ENCODE measurements at places on chromosomes 16 and 17. TPM values are rescaled to one million over a fixed set of nuclear protein-coding genes. Genes with fewer than 3 reads are reported as not detected.

PRR11 gene
- not detected for total RNA-seq

SMTNL2 gene
- total RNA-seq = not detected

MYH1 gene
- total RNA-seq = not detected

CNTD1 gene
- total RNA-seq = 0.69 TPM

PRAC2 gene
- total RNA-seq = not detected

GRCh38 chr17:13393841-13394710, 207.7 kb downstream of the HS3ST3A1 start:
- H3K4me3 ChIP-seq = no peak overlapping the region
- H3K27ac ChIP-seq = no peak overlapping the region
- H3K4me1 ChIP-seq = no peaks in the 10 kb centered on the region

- H3K27me3 ChIP-seq = no peaks in the 10 kb centered on the region
- H3K4me3 ChIP-seq = no peak overlapping the region
- no peaks in the 10 kb centered on the region for H3K36me3 ChIP-seq
- no peak for DNase-seq
Measured at GRCh38 chr16:74740795-74741304, 33.8 kb downstream of the FA2H start.

DNA sequence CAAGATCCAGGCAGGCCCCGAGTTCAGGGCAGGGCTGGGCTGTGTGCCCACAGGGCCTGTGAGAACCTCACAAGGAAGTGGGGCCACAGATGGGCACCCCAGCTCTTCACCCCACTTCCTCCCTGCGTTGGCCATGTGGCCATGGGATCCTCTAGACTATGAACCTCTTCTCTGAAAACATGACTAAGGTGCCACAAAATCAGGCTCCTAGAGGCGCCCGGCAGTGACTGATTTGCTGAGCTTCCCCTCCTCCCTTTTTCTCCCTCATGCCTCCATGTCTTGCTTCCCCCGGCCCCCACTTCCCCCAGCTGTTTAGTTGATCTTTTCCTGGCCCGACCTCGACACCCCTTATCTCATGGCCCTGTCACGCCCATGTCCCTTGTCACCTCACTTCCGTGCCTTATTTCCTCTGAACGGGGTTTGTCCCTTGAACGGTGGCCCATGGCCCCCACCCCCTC, 87.1 kb downstream of the KCNJ12 start:
- no peak overlapping the region for H3K27ac ChIP-seq
- no peak for DNase-seq
- no peaks in the 10 kb centered on the region for H3K4me1 ChIP-seq

GRCh38 chr16:89828199-89828869, at the start of gene SPIRE2:
SPIRE2 (plus strand) TSS chr16:89828475; CDS start chr16:89828551, 76 bp downstream.
- peak; percentile 56 for DNase-seq
- no peak within 1 kb of the TSS for H3K27ac ChIP-seq
- H3K36me3 ChIP-seq = no peaks in the 10 kb centered on the region
- H3K4me1 ChIP-seq = no peaks in the 10 kb centered on the region

- H3K36me3 ChIP-seq = no peaks in the 10 kb centered on the region
- H3K27ac ChIP-seq = no peak overlapping the region
- H3K4me1 ChIP-seq = no peaks in the 10 kb centered on the region
- no peak for DNase-seq
- H3K27me3 ChIP-seq = no peaks in the 10 kb centered on the region
Measured at GRCh38 chr17:45923511-45924268, 29.3 kb downstream of the MAPT start.

- no peak overlapping the region for H3K4me3 ChIP-seq
- H3K36me3 ChIP-seq = no peaks in the 10 kb centered on the region
- H3K27me3 ChIP-seq = no peaks in the 10 kb centered on the region
- no peaks in the 10 kb centered on the region for H3K4me1 ChIP-seq
Measured at GRCh38 chr16:87822108-87822970, 47.0 kb downstream of the SLC7A5 start.

- H3K4me1 ChIP-seq = peaks cover 10% of the 10 kb centered on the region
- H3K27ac ChIP-seq = no peak overlapping the region
- H3K36me3 ChIP-seq = no peaks in the 10 kb centered on the region
- peak overlapping the region; percentile 97 for H3K4me3 ChIP-seq
- DNase-seq = no peak
- no peaks in the 10 kb centered on the region for H3K27me3 ChIP-seq
Measured at GRCh38 chr16:71460941-71461340, 1.1 kb downstream of the ZNF23 start.

DNA sequence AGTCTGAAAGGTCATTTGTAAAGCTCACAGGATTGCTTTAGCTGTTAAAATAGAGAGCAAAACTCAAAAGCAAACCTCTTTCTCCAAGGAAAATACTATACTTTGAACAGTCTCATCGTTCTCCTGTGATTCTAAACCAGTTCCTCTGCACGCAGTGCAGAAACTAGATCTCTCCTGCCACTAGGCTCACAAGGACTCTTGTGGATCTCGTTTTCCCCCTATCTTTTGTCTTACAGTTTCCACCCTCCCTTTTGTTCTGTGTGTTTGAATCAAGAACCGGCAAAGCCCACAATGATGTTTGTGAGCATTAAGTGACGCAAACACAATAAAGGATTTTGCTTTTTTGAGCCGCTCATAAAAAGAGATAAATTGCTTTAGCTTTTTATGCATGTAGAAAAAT, 1103.5 kb upstream of the RBFOX1 start:
- no peaks in the 10 kb centered on the region for H3K27me3 ChIP-seq
- no peak overlapping the region for H3K27ac ChIP-seq
- H3K36me3 ChIP-seq = no peaks in the 10 kb centered on the region
- no peak overlapping the region for H3K4me3 ChIP-seq
- no peaks in the 10 kb centered on the region for H3K4me1 ChIP-seq

GRCh38 chr17:71613996-71614395, 506.8 kb upstream of the SOX9 start:
- H3K4me1 ChIP-seq = no peaks in the 10 kb centered on the region
- DNase-seq = no peak
- H3K4me3 ChIP-seq = no peak overlapping the region

DNA sequence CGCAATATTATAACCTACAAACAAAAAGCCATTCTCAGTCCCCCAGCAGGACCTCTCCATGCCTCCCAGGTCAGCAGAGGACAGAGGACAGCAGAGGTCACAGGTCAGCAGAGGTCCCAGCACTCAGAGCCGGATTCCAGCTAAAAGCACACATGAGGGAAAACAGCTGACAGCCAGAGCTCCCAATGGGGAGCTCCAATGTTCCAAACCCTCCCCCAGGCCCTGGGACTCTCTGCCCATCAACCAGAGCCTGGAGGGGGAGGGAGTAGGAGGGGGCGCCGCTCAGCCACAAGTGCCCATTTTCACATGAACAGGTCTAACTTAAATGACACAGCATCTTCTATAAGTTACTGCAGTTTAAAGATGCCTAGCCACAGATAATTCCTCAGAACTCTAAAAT, 77.5 kb downstream of the ANKRD11 start:
- no peak overlapping the region for H3K27ac ChIP-seq
- no peaks in the 10 kb centered on the region for H3K36me3 ChIP-seq
- DNase-seq = no peak

- no peak for DNase-seq
- no peak overlapping the region for H3K27ac ChIP-seq
Measured at GRCh38 chr17:27667656-27668487, 36.9 kb downstream of the LGALS9 start.

- DNase-seq = no peak
- H3K4me1 ChIP-seq = no peaks in the 10 kb centered on the region
- no peaks in the 10 kb centered on the region for H3K36me3 ChIP-seq
Measured at GRCh38 chr16:88653596-88654362, 2.9 kb upstream of the CYBA start.

- H3K4me3 ChIP-seq = no peak overlapping the region
- no peaks in the 10 kb centered on the region for H3K36me3 ChIP-seq
- H3K27me3 ChIP-seq = no peaks in the 10 kb centered on the region
- no peak overlapping the region for H3K27ac ChIP-seq
- no peak for DNase-seq
- H3K4me1 ChIP-seq = no peaks in the 10 kb centered on the region
Measured at GRCh38 chr16:86387468-86388440, 122.6 kb upstream of the FOXF1 start.

DNA sequence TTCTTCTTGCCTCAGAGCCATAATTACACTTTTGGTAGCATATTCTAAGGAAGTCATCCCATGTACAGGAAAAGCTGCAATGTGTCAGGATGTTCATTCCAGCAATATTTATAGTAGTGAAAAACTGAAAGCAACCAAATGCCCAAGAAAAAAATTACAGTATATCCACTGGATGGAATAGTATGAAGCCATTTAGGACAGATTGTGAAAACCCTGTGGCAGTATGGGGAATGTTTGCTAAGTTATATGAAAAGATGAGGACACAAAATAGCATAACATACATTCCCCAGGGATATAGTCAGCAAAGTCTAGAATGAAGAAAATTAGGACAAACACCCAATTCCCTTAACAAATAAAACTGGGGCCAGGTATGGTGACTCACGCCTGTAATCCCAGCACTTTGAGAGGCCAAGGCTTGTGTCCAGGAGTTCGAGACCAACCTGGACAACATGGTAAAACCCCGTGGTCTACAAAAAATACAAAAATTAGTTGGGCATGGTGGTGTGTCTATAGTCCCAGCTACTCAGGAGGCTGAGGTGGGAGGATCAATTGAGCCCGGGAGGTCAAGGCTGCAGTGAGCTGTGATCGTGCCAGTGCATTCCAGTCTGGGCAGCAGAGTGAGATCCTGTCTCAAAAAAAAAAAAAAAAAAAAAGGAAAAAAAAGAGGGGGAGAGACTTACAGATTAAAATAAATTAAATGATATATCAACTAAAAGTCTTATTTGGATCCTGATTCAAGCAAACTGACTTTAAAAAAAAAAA, 2.3 kb downstream of the LRRC3C start:
- H3K4me3 ChIP-seq = no peak overlapping the region
- DNase-seq = no peak
- H3K4me1 ChIP-seq = peaks cover 7% of the 10 kb centered on the region
- H3K27me3 ChIP-seq = no peaks in the 10 kb centered on the region

GRCh38 chr16:79573884-79574283, 26.7 kb downstream of the MAF start:
- no peaks in the 10 kb centered on the region for H3K27me3 ChIP-seq
- no peaks in the 10 kb centered on the region for H3K4me1 ChIP-seq
- no peak overlapping the region for H3K27ac ChIP-seq
- no peak overlapping the region for H3K4me3 ChIP-seq
- no peak for DNase-seq

GRCh38 chr17:81385320-81386111, 9.7 kb upstream of the BAHCC1 start:
- H3K27me3 ChIP-seq = no peaks in the 10 kb centered on the region
- H3K36me3 ChIP-seq = no peaks in the 10 kb centered on the region
- H3K4me1 ChIP-seq = peaks cover 21% of the 10 kb centered on the region
- DNase-seq = peak; percentile 72
- peak overlapping the region; percentile 90 for H3K27ac ChIP-seq
- no peak overlapping the region for H3K4me3 ChIP-seq

DNA sequence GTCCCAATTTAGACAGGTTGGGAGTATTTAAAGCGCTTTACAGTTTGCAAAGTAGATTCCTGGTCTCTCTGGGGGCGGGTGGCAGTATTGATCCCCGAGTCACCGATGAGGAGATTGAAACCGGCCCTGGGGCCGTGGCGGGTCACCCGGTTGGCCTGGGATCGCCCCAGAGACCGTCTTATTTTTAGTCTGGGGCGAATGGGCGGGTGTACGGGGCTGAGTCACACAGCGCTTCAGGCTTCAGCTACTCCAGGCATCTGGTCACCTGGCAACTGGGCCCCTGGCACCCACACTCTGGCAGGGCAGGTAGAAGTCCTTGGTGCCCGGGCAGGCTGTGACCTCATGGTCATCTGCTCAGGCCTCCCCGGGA, 669 bp downstream of the MIEF2 start:
- peak overlapping the region; percentile 93 for H3K27ac ChIP-seq
- peaks cover 35% of the 10 kb centered on the region for H3K4me1 ChIP-seq
- H3K27me3 ChIP-seq = no peaks in the 10 kb centered on the region
- H3K4me3 ChIP-seq = peak overlapping the region; percentile 73
- DNase-seq = peak; percentile 73

DNA sequence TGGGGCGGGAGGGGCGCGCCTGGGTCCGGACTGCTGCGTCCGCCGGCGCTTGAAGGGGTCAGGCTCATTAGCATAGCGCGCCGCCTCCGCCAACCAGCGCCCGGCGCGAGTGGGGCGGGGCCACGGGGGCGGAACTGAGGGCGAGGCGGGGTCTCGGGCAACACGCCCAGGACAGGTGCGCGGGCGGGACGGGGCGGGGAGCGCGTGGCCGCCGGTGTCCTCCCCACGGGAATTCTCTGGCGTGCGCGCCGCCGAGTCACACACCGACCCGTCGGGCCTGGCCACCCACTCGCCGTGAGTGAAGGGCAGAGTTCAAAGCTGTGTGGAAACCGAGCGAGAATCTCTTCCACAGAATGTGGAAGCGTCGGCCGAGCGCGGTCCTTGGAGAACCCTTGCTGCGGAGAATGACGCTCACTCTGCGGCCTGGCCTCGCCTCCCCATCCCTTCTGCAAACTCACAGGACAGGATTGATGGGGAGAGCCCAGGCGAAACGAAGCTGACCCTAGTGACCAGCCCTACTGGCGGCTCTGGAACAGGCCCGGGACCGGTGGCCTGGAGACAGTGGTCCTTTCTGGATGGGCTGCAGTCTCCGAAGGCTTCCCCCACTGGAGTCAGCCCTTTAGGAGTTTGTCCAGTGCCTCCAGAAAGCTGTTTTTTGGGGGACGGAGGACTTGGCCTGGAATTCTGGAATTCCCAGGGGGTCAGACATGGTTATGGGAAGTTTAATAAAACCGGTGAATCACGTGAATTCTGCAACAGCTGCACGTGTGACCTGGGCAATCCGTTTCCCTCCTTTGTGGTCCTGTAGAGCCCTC, at the start of gene SNAI3:
SNAI3 (minus strand) TSS at position 69 of the 815 bp plus-strand sequence. CDS start 101 bp downstream, outside the sequence.
- no peak within 1 kb of the TSS for H3K27ac ChIP-seq
- no peaks in the 10 kb centered on the region for H3K36me3 ChIP-seq
- no peak for DNase-seq
- peaks cover 30% of the 10 kb centered on the region for H3K27me3 ChIP-seq
- H3K4me1 ChIP-seq = no peaks in the 10 kb centered on the region

DNA sequence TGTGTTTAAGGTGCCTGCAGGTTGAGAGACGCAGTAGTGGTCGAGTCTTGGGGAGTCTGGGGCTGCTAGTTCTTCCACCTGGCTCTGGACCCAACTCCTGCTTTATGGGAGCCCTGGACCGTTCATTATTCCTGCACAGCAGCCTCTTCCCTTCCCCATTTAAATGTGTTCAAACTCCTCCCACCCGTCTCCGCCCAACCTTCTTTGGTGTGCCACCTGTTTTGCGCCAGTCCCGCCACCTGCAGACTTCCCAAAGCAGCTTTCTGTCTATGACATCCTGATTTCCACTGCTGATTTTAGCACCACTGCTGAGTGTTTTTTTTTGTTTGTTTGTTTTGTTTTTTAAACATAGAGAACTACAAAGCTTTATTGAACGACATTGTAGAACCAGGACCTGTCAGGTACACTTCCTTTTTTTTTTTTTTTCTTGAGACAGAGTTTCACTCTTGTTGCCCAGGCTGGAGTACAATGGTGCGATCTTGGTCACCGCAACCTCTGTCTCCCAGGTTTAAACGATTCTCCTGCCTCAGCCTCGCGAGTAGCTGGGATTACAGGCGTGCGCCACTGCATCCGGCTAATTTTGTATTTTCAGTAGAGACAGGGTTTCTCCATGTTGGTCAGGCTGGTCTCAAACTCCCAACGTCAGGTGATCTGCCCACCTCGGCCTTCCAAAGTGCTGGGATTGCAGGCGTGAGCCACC, 12.8 kb downstream of the ADORA2B start:
- no peaks in the 10 kb centered on the region for H3K36me3 ChIP-seq
- DNase-seq = no peak
- H3K27ac ChIP-seq = no peak overlapping the region

GRCh38 chr16:82935766-82936165, 309.0 kb downstream of the CDH13 start:
- DNase-seq = no peak
- no peaks in the 10 kb centered on the region for H3K36me3 ChIP-seq
- H3K4me1 ChIP-seq = no peaks in the 10 kb centered on the region
- no peak overlapping the region for H3K27ac ChIP-seq
- no peaks in the 10 kb centered on the region for H3K27me3 ChIP-seq
